ENCODE measurements at places on chromosomes 4 and X.

- no peak for DNase-seq
Measured at GRCh38 chr4:98643755-98644154, 14.7 kb downstream of the TSPAN5 start.

GRCh38 chr4:114866901-114867670, 246.3 kb downstream of the NDST4 start:
- DNase-seq = no peak

GRCh38 chr4:5009796-5010195, 9.5 kb downstream of the CYTL1 start:
- no peak for DNase-seq

GRCh38 chr4:150079081-150079581, 886 bp downstream of the DCLK2 start:
- peak; percentile 41 for DNase-seq

- DNase-seq = no peak
Measured at GRCh38 chrX:24166078-24166477, 16.5 kb downstream of the ZFX start.

GRCh38 chrX:149910178-149910695, 19.1 kb upstream of the HSFX4 start:
- no peak for DNase-seq

GRCh38 chr4:152229782-152230289, 306.1 kb downstream of the FBXW7 start:
- no peak for DNase-seq

DNA sequence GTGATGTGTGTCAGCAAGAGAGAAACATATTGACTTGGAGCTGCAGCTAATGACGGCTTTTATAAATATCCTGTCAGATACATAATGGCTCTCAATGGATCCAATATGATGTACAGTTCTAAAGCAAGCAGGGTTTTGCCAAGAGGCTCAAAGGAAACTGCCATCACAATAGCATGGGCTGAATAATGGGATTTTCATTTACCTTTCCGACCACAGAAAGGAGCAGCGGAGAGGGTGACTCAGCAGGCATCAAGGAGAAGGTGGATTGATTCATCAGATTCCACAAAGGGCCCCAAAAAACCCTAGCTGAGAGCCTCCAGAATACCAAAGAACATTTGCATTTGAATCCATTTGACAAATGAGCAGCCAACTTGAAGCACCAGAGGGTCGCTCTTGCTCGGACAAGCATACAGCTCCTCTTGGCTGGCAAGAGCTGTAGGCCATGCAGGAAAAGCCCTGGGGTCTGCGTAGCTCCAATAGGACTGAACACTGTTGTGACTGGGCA, 355.7 kb upstream of the NOCT start:
- DNase-seq = no peak

DNA sequence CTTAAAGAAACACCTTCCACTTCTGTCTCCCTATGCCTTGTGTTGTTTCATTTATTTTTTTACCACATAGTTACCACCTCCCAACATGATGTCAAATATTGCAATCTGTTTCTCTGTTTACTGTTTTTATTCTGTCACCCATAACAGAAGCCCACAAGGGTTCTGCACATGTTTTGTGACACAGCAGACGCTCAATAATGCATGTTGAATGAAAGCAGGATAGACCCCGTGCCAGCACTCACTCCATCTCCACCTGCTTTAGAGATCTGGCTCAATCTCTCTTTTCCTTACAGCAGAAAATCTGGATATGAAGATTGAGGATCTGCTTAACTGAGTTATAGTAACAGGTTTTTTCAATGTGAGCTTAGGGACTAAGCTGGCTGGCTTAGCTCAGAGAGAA, 116.8 kb upstream of the NUDT10 start:
- DNase-seq = no peak

DNA sequence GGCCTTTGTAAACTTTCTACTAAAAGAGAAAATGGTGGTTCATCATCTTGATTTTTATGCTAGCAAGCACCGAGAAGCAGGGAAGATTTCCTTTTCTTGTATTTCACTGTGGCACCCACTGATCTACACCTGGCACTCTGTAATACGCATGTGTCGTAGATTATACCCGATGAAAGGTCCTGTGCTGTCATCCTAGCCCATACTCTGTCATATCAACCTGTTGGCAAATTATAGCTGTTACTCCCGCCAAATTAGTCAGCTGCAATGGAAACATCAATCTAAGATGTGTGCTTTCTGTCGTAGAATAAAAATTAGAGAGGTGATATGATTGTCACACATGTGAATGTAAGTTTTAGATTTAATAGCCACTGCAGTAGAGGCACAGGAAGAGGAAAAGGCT, 263.4 kb upstream of the PITX2 start:
- no peak for DNase-seq

DNA sequence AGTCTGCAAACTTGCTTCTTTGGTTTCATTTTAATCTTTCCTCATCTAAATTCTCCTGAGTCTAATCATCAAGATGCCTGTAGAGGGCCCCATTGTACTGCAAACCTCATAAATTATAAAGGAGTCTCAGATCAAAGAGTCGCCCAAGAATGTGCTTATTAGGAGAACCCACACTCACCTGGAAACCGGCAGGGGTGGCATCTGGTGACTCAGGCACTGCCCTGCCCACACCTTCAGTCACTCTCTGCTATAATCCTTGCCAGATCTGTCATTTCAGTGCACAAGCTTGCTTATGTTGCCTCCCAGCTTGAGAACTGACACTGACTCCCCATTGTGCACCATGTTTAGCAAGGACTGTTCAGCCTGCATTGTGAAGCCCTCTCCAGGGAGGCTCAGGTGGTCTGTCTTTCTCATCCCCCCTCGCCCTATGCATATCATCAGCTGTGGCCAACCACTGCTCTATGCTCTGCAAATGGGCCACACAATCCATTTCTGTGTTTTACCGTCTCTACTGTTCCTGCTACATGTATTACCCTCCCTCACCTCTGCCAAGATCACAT, 12.4 kb downstream of the EPGN start:
- DNase-seq = peak; percentile 27

DNA sequence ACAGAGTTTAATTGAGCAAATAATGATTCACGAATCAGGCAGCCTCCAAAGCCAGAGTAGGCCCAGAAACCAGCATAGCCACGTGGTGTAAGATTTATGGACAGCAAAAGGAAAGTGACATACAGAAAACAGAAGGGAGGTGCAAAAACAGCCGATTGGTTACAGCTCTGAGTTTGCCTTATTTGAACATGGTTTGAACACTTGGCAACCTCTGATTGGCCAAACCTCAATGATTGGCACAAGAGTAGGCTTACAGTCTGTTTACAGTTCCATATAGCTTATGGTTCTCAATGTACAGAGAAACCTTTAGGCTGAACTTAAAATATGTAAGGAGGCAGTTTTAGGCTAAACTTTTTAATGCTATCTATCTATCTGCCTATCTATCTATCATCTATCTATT, 394.8 kb downstream of the CFAP47 start:
- no peak for DNase-seq

GRCh38 chr4:70725633-70726032, 3.9 kb downstream of the RUFY3 start:
- no peak for DNase-seq

GRCh38 chr4:86048426-86048825, 311.4 kb downstream of the MAPK10 start:
- DNase-seq = no peak

GRCh38 chrX:152638443-152638904, 779 bp downstream of the GABRQ start:
- DNase-seq = no peak

GRCh38 chr4:139223682-139224317, 46.8 kb upstream of the ELF2 start:
- no peak for DNase-seq

GRCh38 chr4:73704314-73705055, 35.9 kb upstream of the CXCL8 start:
- no peak for DNase-seq
